Naive B cell (primary cell): ENCODE measurements at places on chromosomes 3 and 15.
A peak's percentile ranks its signal among the peaks of the same experiment; 100 is the strongest.

DNA sequence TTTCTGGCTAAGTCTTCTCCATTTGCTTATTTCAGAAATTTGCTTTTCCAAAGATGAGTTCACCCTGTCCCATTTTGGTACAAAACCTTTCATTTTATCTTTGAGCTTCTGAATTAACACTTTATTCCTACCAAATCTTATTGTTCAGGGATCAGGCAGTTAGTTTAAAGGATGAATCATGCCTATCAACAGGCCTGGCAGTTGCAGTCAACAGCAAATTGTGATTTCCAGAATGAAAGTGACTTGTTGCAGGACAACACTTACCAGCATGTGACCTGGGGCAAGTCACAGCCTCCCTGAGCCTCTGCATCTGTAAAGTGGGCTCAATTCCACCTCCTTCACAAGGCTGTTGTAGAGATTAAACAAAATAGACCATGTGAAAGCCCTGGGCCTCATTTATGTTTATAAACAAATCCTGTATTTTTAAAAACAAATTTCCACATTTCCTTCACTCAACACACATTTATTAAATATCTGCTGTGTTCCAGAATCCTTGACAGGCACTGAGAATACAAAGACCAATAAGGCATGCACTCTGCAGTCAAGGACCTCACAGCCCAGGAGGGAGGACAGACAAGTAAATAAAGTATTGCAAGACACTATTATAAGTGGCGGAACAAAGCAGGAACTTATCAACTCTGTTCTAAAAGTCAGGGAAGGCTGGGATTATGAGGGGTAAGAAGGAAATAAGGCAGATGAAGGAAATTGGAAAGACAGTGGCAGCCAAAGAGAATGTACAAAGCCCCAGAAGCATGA is 359.1 kb upstream of the IL12A start:
- DNase-seq: no peak

- DNase-seq: no peak
These were observed 131.8 kb downstream of the TPRG1 start for GRCh38 chr3:189303584-189303983.

- no peak for DNase-seq
These were observed 138.3 kb downstream of the TAFA4 start for GRCh38 chr3:68793759-68794701.

GRCh38 chr3:99658274-99658673 is 19.9 kb downstream of the COL8A1 start:
- DNase-seq: no peak

- DNase-seq: no peak
These were observed 14.3 kb downstream of the DUOX2 start for GRCh38 chr15:45099549-45100165.

DNA sequence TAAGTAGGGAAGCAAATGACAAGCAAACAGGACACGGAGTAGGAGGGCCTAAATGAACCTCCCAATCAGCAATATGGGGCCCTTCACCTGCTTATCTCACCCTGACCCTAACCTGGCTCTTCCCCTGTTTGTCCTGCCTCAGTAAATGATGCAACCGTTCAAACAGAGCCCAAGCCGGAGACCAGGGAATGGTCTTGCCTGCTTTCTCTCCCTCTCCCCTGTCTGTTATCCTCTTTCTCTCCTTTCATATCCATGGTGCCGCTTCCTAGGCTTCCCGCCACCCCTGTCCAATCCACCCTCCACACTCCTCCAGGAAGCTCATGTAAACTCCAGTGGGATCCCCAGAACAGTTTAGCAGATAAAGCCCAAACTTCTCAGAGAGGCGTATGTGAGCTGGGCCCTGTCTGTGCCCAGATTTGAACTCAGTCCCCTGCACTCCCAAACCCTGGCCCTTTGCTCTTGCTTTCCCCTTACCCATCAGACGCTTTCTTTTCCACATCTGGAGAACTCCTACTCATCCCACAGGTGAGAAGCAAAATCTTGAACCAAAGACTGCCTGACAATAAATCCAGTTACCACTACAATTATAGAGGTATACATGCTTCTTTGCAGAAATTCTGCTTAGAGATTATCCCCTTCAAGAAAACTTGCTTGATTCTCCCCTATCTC is 45.7 kb upstream of the STT3B start:
- no peak for DNase-seq

DNA sequence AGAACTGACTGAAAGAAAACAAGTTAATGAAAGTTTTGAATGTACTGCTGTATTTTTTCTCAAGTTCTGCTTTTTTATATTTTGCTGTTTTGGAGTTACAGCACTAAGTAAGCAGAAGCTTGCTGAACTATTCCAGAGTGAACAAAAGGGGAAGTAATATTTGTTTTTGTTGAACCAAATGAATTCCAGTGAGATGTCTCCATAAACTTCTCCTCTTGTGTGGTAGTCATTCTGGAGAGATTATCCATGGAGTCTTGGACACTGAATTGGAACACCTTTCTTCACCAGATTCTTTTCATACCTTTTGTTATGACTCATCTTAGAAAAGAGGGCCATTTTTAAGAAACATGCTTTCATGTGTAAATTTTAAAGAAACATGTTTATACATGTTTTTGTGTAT is 8.8 kb downstream of the ANKUB1 start:
- peak; percentile 40 for DNase-seq

GRCh38 chr3:165346503-165346902 is 150.3 kb upstream of the SLITRK3 start:
- no peak for DNase-seq

DNA sequence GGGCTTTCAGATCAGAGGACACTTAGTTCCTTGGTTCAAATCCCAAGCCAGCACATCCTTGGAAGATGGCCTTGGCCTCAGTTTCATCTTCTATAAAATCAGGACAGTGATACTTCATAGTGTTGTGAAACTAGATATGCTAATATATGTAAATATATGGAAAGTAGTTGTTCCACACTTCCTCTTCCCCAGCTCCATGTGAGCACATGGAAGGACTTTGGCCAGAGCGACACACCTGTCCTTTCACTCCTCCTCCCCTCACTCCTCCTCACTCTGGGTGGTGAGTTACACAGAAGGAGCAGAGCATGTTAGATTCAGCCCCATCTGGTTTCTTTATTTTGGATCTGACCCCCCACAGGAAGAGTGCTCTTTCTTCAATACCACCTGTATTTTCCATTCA is 65.2 kb downstream of the MTHFS start:
- DNase-seq: no peak

DNA sequence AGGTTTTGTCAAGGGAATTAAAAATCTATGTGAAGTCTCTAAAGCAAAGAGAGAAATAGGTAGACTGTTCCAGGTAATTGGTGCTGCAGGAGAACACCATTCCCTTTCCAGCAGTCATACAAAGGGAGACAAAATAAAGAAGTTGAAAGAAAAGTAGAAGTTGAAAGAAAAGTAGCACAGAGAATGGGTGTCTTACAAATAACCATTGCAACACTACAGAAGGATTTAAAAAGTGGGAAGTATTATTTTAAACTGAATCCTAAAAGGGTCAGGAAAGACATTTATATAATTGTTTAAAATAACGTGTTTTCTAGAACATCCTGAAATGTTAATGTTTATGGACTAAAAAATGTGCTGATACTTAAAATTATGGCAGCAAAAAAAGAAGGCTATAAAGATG is 223.8 kb downstream of the RSRC1 start:
- DNase-seq: no peak

DNA sequence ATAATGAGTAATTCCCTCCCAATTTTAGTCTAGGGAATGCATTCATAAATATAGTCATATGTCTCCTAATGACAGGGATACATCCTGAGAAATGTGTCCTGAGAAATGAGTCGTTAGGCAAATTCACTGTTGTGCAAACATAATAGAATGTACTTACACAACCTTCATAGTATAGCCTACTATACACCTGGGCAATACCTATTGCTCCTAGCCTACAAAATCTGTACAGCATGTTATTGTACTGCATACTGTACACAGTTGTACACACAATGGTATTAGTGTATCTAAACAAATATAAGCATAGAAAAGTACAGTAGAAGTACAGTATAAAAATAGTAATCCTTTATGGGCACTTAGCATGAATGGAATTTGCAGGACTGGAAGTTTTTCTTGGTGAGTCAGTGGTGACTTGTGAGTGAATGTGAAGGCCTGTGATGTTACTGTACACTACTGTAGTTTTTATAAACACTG is 6.6 kb downstream of the DTWD1 start:
- no peak for DNase-seq

DNA sequence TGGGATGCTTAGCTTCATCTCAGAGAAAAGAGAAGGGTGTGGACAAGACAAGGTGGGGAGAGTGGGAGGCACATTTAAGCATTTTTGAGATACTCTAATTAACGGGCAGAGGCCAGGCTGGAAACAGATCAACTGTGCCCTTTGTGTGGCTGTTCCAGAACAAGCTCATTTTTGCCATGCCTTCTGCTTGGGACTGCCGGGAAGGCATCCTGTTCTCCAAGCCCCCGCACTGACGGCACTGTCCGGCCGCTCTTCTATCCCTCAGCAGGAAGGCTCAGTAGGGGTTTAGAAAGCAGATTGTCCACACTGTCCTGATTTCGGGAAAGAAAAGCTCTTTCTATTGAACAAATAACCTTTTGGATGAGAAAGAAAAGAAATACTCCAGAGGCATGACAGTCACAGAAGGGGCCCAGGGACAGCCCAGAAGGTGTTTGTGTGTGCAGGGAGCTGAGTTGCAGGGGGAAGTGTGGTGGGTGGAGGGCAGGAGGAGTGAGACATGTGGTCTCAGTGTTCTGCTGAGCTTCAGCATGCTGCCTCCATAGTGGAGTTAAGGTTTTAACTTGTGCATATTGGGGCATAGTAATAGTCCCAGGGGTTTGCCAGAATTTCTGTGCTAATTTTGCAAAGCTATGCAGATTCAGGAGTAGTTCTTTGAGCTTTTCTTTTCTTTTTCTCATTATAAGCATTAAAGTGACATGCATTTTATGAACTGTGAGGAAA is 27.3 kb downstream of the SV2B start:
- no peak for DNase-seq

DNA sequence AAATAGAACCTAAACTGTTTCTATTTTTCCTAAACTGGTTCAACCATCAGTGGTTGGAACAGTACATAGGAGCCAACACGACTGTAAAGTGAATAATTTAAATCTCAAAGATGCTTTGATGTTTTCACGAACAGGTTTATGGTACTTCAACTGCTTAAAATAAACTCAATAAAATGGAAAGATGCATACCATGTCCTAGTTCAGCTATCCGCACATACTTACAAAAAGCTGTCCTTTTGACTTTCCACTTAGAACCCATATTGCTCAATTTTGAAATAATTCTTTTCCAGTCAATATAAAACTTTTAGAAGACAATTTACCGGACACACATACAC is 902 bp downstream of the CMTM6 start:
- DNase-seq: no peak

GRCh38 chr15:77738038-77738370 is 105.3 kb upstream of the LINGO1 start:
- DNase-seq: no peak

GRCh38 chr15:62063825-62064635 is 2.7 kb upstream of the C2CD4A start:
- no peak for DNase-seq
